ENCODE measurements at places on chromosomes 2 and 18. TPM values are rescaled to one million over a fixed set of nuclear protein-coding genes. Genes with fewer than 3 reads are reported as not detected.

The MYL1 gene
- polyA plus RNA-seq, result not detected

The KHK gene
- 11.8 TPM for polyA plus RNA-seq

The CCDC148 gene
- 0.18 TPM for polyA plus RNA-seq

The STON1 gene
- polyA plus RNA-seq, result not detected

The UGT1A3 gene
- not detected for polyA plus RNA-seq

The SERPINB2 gene
- 13.4 TPM for polyA plus RNA-seq

DNA sequence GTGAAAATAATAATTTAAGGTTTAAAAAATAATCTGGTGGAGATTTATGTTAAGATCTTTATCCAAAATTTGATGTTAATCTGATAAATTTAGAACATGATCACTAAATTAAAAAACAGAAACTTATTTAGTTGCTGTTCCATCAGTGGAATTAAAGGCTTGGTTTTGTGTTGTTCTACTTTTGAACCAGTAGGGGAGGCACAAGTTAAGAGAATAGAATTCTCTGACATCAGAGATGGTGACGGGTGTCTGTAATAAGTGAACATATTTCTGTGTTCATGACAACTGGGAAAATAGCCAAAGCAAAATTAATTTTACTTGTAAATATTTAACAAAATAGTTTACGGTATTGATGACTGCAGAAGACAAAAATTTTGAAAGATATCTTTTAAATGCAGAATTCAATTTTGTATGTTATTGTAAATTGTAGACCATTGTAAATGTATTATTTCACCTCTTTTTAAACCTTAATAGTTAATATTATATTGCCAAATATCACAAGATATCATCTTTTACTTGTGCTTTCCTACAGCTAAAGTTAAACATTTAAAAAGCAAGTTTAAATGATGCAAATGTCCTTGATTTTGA lies 106.0 kb downstream of the UBR3 start:
- H3K36me3 ChIP-seq, result no peaks in the 10 kb centered on the region
- H3K27me3 ChIP-seq, result no peaks in the 10 kb centered on the region
- H3K4me1 ChIP-seq, result no peaks in the 10 kb centered on the region
- H3K4me3 ChIP-seq, result no peak overlapping the region
- no peak overlapping the region for H3K27ac ChIP-seq

DNA sequence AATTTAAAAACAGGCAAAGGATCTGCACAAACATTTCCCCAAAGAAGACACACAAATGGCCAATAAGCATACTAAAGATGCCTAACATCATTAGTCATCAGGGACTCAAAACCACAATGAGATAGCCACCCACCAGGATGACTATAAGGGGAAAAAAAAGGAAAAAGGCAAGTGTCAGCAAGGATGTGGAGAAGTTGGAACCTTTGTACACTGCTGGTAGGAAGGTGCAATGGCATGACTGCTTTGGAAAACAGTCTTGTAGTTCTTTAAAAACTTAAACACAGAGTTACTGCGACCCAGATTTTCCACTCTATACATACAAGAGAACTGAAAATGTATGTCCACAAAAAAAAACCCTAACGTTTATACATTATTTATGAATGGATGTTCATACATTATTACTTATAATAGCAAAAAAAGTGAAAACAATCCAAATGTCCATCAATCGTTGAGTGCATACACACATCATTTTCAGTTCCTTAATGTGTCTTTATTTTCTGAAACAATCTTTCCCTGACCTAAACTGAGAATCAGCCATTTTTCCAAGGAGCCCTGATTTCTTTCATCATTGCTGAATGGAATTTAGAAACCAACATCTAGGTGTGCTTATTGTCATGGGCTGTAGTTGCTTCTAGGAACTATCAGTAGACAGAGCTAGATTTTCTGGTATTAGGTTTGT lies 64.7 kb upstream of the TLK1 start:
- H3K36me3 ChIP-seq, result no peaks in the 10 kb centered on the region
- H3K27me3 ChIP-seq, result no peaks in the 10 kb centered on the region
- no peak overlapping the region for H3K4me3 ChIP-seq
- H3K27ac ChIP-seq, result no peak overlapping the region
- H3K4me1 ChIP-seq, result no peaks in the 10 kb centered on the region

DNA sequence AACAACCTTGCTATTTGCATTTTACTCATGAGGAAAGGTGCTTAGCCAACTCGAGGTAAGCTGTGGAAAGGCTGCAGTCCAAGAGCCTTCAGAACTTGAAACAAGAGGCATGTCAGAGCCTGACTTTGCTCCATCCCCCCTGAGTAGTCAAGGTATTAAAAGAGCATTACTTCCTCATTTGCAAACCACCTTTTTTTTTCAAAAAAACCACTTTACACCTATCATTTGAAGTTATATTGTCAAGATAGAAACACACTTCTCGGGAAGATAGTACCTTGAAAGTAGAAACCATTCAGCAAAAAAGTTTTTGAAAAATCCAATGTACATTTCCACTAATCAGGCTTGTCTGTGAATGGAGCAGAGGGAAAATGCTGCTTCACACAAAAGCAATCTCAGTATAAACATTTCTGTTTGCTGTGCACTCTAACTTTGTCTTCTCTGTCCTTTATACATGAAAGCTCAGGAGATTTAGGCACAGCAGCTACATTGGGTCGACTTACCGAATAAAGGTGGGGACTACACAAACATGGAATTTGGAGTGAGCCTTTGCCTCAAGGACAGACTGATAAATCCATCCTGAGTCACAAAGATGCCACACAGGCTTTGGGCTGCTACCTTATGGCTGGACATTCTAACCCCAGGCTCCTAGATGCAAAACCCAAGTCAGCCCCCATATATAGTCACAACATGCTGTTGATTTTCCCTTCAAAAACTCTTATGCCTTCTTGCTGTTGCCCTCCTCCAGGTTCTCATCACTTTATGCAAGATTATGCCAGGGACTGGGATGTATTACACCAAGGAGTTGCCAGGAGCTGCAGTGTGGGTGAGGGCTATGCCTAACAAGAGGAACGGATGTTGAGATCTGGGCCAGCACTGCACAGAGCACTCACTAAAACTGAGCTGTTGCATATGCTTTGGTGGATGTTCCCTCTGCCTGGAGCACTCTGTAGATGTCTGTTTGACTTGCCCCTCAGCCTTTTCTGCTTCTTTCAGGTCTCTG lies 41.4 kb upstream of the EML4 start:
- H3K27ac ChIP-seq, result peak overlapping the region; percentile 73
- no peaks in the 10 kb centered on the region for H3K27me3 ChIP-seq
- peaks cover 63% of the 10 kb centered on the region for H3K4me1 ChIP-seq
- no peaks in the 10 kb centered on the region for H3K36me3 ChIP-seq
- DNase-seq, result peak; percentile 83

DNA sequence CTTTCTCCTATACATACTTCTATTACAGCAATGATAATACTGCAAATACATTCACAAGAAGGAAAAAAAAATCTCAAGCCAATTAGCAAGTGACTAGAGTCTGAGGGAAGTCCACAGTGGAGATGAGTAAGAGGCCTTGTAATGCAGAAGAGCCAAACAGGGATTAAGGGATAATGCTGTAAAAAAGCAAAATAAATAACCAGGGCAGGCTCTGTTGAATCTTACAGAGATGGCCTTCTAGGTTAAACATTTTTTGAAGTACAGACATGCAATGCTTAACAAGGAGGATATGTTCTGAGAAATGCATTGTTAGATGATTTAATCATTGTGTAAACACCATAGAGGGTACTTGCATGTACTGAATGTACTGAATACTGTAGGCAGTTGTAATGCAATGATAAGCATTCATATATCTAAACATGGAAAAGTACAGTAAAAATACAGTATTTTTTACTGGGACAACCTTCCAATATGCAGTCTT lies 122.1 kb upstream of the RMDN2 start:
- H3K27ac ChIP-seq, result no peak overlapping the region
- no peak for DNase-seq
- H3K4me1 ChIP-seq, result peaks cover 3% of the 10 kb centered on the region

GRCh38 chr18:56678836-56679565 lies 27.8 kb downstream of the WDR7 start:
- H3K36me3 ChIP-seq, result no peaks in the 10 kb centered on the region
- DNase-seq, result no peak
- no peaks in the 10 kb centered on the region for H3K4me1 ChIP-seq
- H3K27me3 ChIP-seq, result no peaks in the 10 kb centered on the region
- no peak overlapping the region for H3K27ac ChIP-seq

- DNase-seq, result peak; percentile 40
- H3K27me3 ChIP-seq, result no peaks in the 10 kb centered on the region
- H3K36me3 ChIP-seq, result no peaks in the 10 kb centered on the region
- H3K27ac ChIP-seq, result no peak overlapping the region
- H3K4me1 ChIP-seq, result peaks cover 4% of the 10 kb centered on the region
Measured at GRCh38 chr2:144364944-144365738, 154.8 kb downstream of the ZEB2 start.

- H3K27ac ChIP-seq, result no peak overlapping the region
- no peak for DNase-seq
- H3K4me3 ChIP-seq, result no peak overlapping the region
- no peaks in the 10 kb centered on the region for H3K36me3 ChIP-seq
Measured at GRCh38 chr2:27088634-27089033, 2.1 kb downstream of the KHK start.

GRCh38 chr2:142445551-142446072 lies 314.8 kb upstream of the LRP1B start:
- no peak overlapping the region for H3K4me3 ChIP-seq
- DNase-seq, result no peak
- H3K27ac ChIP-seq, result no peak overlapping the region
- H3K4me1 ChIP-seq, result no peaks in the 10 kb centered on the region
- H3K36me3 ChIP-seq, result no peaks in the 10 kb centered on the region

- H3K36me3 ChIP-seq, result peaks cover 8% of the 10 kb centered on the region
- H3K27ac ChIP-seq, result no peak overlapping the region
- DNase-seq, result no peak
- H3K4me1 ChIP-seq, result peaks cover under 1% of the 10 kb centered on the region
- H3K27me3 ChIP-seq, result no peaks in the 10 kb centered on the region
Measured at GRCh38 chr2:232761301-232761907, 15.0 kb downstream of the KCNJ13 start.

GRCh38 chr18:671405-671804 lies 14.0 kb downstream of the TYMS start:
- no peak overlapping the region for H3K27ac ChIP-seq
- no peak overlapping the region for H3K4me3 ChIP-seq
- peaks cover 35% of the 10 kb centered on the region for H3K36me3 ChIP-seq
- H3K27me3 ChIP-seq, result no peaks in the 10 kb centered on the region
- H3K4me1 ChIP-seq, result no peaks in the 10 kb centered on the region
- DNase-seq, result no peak

DNA sequence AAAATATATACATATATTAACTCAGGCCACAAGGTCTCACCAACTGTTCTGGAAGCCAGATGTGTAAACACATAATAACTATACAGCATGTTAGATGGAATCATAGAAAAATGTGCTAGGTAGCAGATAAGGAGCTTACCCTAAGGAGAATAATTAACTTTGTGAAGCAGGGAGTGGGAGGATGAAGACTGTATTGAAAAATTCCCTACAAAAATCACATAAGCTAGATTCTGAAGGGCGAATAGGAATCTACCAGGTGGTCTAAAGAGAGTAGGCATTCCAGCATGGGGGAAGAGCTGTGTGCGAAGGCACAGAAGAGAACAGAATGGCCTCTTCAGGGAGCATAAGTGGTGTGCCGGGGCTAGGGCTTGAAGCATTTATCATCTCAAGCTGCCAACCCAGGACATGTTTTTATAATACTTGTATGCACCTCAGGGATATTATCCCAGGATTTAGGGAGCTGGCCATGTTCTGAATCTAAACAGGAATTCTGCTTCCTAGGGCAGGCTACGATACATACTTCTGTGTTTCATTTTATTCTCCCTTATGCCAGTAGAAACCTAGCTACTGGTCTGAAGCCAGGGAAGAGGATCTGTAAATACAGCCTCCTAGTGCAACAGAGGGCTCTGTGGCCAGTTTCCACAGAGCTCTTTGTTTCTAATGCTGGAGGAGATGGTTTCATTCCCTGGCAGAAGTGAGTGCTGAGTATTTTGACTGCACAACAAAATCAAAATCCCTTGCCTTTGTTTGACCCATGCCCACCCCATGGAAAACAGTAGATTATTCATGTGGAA lies 56.7 kb downstream of the NEMP2 start:
- no peak overlapping the region for H3K4me3 ChIP-seq
- DNase-seq, result no peak
- no peaks in the 10 kb centered on the region for H3K27me3 ChIP-seq
- no peak overlapping the region for H3K27ac ChIP-seq
- H3K4me1 ChIP-seq, result no peaks in the 10 kb centered on the region
- H3K36me3 ChIP-seq, result peaks cover 4% of the 10 kb centered on the region

DNA sequence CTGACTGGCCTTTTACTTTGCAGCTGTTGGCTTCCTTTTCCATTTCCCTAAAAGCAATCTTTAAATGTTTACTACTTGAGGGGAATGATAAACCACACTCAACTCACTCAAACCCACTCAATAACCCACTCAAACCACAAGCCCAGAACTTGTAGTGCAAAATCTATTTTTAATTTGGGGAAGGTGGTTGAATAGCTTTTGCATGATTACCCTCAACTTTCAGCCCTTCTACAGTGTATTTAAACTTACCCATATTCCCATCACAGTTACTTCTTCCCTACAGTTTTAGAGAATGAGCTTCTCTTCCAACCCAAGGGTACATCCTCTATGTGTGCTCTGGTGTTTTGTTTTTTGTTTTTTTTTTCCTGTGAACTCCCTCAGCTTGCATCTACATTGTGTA lies 636.1 kb downstream of the TDRD15 start:
- no peak overlapping the region for H3K27ac ChIP-seq
- H3K4me1 ChIP-seq, result no peaks in the 10 kb centered on the region
- DNase-seq, result no peak
- no peak overlapping the region for H3K4me3 ChIP-seq
- no peaks in the 10 kb centered on the region for H3K36me3 ChIP-seq

- 0 out of 2 replicates have a peak, but pooled peaks cover 1% of the 10 kb centered on the region for H3K36me3 ChIP-seq
- H3K27me3 ChIP-seq, result no peaks in the 10 kb centered on the region
- H3K27ac ChIP-seq, result peak overlapping the region; percentile 69
- DNase-seq, result no peak
- H3K4me3 ChIP-seq, result peak overlapping the region; percentile 76
Measured at GRCh38 chr18:48952287-48953103, 1.7 kb upstream of the SMAD7 start.

GRCh38 chr18:25230658-25231326 lies 121.2 kb downstream of the ZNF521 start:
- H3K36me3 ChIP-seq, result no peaks in the 10 kb centered on the region
- H3K27me3 ChIP-seq, result no peaks in the 10 kb centered on the region
- no peak for DNase-seq

DNA sequence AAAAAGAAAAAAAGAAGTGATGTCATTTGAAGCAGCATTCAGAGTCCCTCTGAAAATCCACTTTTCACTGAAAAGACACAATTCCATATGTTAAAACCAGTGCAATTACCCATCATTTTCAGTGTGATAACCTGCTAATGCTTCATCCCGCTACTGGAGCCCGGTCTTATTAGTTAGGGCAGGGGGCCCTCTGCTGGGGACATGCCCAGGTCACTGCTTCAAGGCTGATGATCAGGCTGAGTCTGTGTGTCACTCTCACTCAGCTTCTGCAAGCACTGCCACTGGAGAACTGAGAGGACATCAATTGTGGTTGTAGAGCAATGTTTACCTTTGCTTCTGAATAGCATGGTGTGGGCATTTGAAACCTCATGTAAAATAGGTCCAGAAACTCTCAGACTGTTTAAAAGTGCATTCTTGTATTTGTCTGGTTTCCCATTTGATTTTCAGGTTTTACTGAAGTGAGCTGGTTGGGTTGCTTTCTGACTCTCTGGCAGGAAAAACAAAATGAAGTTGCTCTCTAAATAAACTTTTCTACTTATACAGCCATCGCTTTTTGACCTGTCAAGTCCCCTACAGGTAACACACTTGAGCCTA lies 49.2 kb upstream of the NXPH2 start:
- no peak overlapping the region for H3K27ac ChIP-seq
- no peaks in the 10 kb centered on the region for H3K27me3 ChIP-seq
- H3K36me3 ChIP-seq, result no peaks in the 10 kb centered on the region

- no peak for DNase-seq
- H3K36me3 ChIP-seq, result peaks cover 2% of the 10 kb centered on the region
- H3K4me3 ChIP-seq, result no peak overlapping the region
- no peaks in the 10 kb centered on the region for H3K27me3 ChIP-seq
Measured at GRCh38 chr2:239199041-239199768, 201.6 kb downstream of the HDAC4 start.
